Cerebellar nuclear complex (tissue), 1 donor: ENCODE measurements at places on chromosomes 12 and 14.

GRCh38 chr14:71659159-71659558 lies 273.1 kb upstream of the RGS6 start:
- DNase-seq: no peak

DNA sequence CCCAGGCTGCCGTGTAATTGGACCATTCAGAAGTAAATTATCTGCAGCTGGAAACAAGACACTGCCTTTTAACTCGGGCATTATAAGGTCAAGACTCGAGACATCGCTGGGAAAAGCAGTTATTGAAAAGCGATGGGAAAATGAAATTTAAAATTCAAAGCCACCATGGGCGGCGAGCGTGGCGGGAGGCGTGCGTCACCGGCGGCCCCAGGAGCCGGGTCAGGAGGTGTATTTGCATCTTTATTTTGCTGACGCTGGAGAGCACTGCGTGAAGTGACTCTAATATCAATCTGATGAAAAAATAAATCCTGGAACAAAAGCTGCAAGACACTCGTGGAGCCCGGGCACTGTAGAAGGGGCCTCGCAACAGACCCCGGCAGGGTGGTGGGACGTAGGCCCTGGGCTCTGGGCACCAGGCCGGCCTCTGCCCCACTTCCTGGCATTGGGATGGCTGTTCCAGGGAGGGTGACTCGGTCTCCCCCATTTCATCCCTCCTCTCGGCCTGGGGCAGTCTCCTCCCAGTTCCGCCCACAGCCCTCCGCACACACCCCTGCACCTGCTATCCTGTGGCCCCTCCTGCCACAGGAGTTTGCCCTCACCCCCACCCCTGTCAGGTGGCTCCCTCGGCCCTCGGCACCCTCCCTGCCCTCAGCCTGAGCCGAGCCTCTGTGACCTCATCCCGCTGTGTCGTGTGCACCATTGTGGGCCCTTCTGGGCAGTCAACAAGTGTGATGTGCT lies 196.2 kb downstream of the KIF26A start:
- no peak for DNase-seq

GRCh38 chr14:74949191-74949601 lies 6.2 kb downstream of the PGF start:
- DNase-seq: no peak

- DNase-seq: no peak
These were observed 146.2 kb downstream of the AACS start for GRCh38 chr12:125211464-125211863.

GRCh38 chr14:61321385-61322010 lies at the start of gene PRKCH:
Gene PRKCH (plus strand): TSS chr14:61321579. CDS start chr14:61322102, 523 bp downstream.
- DNase-seq: no peak
